ENCODE measurements at places on chromosomes 6 and 20.
A peak's percentile ranks its signal among the peaks of the same experiment; 100 is the strongest.

GRCh38 chr20:37937686-37938085 is 34.8 kb downstream of the VSTM2L start:
- DNase-seq = no peak

- no peak for DNase-seq
Measured at GRCh38 chr6:139137706-139138105, 2.8 kb downstream of the HECA start.

DNA sequence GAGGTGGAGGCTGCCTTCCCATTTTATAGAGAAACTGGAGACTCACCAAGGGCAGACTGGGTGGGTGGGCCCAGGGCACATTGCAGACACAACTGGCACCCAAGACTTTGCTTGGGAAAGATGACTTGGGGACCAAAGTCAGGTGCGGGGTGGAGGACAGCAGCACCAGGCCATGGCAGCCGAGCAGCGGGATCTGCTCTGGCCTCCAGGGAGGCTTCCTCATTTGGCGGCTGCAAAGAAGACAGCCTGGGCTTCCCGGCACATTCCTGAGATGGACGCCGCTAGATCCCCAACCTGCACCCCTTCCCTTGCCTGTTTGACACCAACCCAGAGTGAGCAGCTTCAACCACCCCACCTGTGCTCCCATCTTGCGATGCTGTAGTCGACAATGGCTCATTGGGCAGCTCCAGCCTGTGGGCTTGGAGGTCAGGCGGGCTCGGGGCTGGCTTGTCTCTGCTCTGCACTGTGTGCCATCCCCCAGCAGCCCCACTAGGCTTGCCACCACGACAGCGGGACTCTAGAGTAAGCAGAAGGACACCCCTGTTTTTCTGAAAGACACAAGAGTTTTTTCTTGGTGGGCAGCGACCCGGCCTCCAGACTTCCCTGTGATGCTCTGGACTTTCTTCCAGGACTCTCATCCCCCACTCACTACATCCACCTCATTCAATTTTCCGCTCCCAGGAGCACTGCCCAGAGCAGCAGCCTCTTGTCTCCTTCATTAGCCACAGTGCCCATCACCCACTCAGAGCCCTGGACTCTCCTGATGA is 184.9 kb upstream of the CST7 start:
- peak; percentile 53 for DNase-seq

DNA sequence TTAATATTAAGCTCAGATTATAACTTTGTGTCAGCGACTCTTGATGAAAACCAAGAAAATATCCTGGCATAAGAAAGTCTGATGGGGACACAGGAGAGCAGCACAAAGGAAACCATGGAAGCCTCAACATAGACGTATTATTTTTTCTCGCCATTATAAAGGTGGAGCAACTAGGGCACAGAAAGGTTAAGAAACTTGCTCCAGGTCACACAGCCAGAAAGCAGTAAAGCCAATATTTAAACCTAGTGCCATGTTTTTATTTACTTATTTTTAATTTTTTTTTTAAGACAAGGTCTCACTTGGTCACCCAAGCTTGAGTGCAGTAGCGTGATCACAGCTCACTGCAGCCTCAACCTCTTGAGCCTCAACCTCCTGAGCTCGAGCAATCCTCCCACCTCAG is 259.3 kb downstream of the PREX1 start:
- no peak for DNase-seq

GRCh38 chr6:169556758-169557548 is 144.9 kb downstream of the WDR27 start:
- DNase-seq = no peak

DNA sequence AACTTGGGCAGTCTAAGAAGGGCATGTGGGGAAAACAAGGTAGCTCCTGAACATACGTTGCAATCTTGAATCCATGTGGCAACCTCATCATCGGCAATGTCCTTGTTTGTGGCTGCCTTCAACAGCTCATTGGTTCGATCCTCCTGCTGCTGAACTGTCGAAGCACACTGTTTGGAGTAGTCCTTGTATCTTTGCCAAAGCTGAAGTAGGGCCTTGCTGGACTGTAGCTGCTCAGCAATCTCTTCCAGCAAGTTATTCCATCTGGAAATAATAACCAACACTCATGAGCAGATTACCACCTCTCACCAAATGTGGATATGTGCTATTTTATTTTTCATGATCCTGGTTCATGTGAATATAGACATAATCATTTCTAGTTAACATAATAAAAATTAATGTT is 413.3 kb downstream of the ESR1 start:
- DNase-seq = no peak

DNA sequence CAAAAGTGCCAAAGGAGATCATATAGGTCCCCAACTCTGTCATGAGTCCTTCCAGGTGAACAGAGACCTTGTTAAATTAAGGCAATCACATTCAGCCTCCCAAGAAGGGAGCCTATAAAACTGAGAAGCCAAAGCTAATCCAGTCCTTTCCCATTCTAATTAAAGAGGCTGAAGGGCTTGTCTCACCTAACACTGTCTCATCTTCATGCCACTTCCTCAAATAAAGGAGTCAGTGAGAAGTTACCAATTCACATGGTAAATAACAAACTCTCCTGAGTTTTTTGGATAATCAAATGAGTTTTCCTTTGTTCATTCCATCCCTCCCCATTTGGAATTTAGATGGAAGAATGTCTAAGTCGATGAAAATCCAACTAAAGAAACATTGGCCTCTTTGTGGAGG is 242.8 kb downstream of the UST start:
- no peak for DNase-seq

DNA sequence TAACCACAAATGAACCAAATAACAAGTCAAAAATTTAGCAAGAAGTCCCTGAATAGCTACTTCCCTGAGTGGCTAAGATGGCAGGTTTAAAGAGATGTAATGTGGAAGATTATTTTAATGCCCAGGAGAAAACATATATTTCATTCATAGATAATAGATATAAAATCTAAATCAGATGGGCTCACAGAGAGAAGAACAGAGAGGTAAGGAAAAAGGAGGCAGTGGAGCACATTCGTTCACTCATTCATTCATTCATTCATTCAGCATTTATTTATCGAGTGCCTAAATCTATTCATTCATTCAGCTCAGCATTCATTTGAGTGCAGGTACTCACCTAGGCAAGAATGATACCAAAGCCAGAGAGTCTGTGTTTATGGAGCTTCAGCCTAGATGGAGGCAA is 32.1 kb upstream of the IYD start:
- DNase-seq = no peak

GRCh38 chr6:42049116-42049809 is 1.1 kb upstream of the TAF8 start:
- no peak for DNase-seq

GRCh38 chr6:52389626-52390360 is 27.8 kb downstream of the PAQR8 start:
- DNase-seq = peak; percentile 59

DNA sequence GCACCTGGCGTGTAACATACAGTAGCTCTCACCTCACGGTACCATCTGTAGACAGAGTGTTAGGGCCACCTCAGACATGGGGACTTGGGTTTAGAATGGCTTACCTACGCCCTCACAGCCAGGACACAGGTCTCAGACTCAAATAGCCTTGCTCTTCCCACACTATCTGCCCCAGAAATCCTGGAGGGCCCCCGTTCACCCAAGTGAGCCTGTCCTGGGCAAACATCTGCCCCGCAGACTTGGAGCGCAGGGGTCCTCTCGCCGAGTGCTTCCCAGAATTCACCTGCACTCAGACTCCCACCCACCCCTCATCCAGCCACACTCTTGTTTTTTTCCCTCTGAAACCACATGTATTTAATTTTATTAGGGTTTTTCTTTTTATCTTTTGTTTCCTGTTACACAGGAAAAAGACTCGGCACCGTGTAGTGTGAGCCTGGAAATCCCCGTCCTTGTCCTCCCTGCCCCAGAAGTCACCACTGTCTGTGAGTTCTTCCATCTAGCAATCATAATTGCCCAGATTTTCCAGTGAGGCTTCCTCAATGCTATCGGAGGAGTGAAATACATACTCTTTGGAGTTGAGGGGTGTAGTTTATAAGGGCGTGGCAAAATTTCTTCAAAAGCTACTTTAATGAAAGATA is 17.1 kb upstream of the MAP1LC3A start:
- DNase-seq = no peak

DNA sequence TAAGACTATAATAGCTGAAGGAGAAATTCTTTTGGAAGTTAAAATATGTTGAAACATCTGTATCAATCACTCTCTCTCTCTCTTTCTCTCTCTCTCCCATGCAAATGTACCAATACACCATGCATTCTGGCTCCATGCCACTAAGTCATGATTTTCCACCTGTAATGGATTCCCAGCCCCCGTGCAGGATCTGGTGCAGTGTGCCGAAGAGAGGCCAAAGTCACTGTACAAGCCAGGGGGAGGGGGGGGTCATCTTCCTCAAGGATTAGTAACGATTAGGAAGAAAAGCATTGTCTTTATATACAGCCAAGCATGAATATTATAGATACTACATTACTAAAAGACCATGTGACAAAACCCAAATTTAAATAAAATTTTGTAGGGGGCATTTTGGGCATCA is 725.1 kb downstream of the KIF16B start:
- no peak for DNase-seq

- DNase-seq = no peak
Measured at GRCh38 chr20:29763821-29764511, 1493.5 kb upstream of the DEFB115 start.

DNA sequence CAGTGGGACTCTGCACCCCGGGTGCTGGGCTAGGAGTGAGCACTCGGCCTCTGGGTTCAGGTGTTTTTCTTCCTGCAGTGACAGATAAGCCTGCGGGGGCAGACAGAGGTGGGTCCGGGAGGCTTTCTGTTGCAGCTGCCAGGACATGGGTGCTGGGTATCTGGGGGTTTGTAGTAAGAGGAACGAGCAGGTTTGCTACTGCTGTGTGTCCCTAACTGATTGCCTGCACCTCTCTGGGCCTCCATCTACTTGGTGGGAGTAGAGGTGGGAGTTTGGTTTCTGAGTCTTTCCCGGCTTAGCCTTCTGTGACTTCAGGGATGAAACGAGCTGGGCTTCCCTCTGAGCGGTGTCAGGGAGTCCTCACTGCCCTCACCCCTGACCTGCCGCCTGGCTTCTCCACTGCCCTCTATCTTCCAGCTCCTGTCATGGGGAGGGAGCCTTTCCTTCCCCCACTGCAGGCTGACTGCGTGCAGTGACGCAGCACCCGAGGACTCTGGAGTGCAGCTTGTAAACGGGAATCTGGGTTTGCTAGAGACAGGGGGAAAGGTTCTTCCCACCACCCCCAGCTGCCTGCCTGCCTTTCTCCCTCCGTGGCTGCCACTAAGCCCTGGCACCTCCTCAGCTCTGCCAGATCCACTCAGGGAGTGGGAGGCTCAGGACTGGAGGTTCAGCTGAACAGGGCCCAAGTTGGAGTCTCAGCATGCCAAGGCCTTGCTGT is 6.7 kb downstream of the DLGAP4 start:
- no peak for DNase-seq

- no peak for DNase-seq
Measured at GRCh38 chr6:21426841-21427490, 166.6 kb upstream of the SOX4 start.

Measured in right atrium auricular region (tissue), 2 donors.